ENCODE measurements at places on chromosomes 3 and 15.

- DNase-seq = no peak
These were observed 66.6 kb downstream of the KCNMB2 start for GRCh38 chr3:178602856-178603255.

GRCh38 chr3:32310918-32311839, 72.7 kb downstream of the CMTM8 start:
- no peak for DNase-seq

- DNase-seq = no peak
These were observed 336.5 kb upstream of the TGFBR2 start for GRCh38 chr3:30269751-30270445.

- DNase-seq = no peak
These were observed 1026.2 kb downstream of the PLOD2 start for GRCh38 chr3:145134738-145135137.

DNA sequence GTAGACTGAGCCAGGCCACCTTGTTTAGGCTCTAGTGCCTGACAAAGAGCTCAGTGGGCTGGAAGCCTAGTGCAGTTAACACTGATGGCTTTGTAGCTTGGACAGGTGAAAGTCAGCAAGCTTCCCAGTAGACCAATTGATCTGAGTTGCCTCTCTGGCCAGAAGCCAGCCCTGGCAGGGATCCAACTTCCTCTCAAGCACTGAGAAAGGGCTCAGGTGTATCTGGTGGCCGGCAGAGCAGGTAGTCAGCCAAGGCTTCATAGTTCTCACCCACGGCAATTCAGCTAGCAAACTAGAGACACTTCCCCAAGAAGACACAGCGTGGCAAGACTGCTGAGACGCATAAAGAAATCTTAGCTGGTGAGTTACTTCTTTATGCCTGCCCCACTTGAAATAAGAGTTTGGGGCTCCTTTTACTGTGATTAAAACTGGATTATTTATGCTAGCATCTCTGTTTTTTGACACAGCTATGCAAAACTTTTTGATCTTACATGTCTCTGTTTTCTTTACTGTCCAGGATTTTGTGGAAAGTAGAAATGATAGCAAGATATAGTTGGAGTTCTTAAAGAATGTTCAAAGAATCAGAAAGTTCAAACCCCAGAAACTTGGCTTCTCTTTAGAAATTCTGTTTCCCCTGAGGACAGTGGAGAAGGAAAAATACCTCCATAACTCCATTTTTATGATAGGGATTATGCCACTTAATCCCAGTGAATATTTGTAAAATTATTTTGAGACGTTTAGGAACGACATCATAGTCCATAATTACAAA, 8.4 kb upstream of the CA12 start:
- no peak for DNase-seq

DNA sequence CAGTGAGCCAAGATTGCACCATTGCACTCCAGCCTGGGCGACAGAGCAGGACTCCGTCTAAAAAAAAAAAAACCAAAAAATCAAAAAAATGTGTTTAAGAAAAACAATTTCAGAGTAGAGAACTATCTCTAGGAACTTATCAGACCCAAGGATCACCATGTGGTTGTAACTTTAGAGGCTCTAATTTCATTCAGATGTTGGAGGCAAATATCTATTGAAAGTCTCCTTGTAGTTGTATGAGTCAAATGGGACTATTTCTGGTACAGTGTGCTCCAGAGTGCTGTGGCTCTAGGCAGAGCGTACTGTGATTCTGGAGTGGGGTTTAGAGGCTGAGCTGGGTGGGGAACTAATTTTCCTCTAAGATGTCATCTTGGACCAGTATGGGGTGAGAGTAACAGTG, 398.7 kb downstream of the SHQ1 start:
- DNase-seq = no peak

DNA sequence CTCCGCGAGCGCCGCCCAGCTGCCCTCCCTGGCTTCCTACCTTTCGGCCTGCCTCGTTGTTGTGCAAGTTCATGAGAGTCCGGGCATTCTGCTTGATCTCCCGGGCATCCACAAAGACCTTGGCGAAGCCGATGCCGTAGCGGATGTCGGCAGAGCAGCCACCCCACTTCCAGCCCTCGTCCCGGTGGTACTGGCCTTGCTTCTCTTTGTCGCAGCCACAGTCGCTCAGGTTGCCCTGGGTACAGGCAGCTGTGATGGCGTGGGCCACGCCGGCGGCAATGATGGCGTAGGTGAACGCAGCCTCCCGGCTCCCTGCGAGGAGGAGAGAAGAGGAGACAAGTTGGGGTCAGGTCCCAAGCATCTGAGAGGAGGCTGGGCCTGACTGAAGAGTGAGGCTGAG, 25.4 kb downstream of the WNT7A start:
- DNase-seq = no peak

GRCh38 chr3:86973440-86973839, 17.5 kb downstream of the VGLL3 start:
- DNase-seq = no peak

DNA sequence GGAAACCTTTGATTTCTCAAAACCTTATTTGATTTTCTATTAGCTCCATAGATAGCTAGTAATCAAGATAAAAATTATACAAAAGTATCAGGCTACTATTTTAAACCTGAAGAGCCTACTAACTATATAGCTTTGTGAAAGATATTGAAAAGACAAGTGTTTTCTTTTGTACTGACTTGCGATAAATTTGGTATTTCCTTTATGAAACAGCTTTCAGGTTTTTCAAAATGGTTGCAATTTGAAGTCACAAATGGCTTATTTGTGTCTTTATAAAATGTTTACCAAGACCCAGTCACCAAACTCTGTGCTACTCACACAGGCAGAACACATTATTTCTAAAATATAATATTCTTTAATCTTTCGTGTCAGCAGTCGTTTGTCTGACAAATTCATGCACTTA, 167.5 kb upstream of the ALCAM start:
- DNase-seq = no peak

DNA sequence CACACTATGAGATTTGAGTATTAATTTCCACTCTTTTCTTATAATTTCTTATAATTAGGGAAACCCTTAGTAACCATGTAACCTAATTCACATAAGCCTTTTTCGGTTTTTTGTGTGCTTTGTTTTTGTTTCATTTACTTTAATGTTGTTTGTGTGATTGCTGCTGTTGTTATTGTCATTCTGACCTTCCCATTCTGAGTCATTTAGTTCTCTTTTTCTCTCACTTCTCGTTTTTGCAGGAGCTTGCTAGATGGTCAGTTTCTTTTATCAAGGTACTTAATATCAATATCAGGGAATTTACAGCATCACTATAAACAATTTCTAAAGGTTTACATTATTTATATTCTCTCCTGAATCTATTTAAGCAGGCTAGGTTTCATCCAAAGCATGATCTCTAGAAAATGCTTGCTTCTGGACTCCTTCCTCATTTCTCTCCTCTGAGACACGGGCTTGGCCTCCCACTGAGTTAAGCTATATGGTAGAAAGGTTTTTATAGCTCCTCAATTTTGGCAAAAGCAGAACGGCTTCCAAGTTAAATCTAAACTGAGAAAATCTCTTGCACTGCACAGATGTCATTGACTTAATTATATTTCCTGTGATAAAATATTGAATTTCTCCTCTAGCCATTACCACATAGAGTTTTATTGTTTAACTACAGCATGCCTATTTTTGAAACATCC, 534.2 kb downstream of the NSUN3 start:
- DNase-seq = no peak

DNA sequence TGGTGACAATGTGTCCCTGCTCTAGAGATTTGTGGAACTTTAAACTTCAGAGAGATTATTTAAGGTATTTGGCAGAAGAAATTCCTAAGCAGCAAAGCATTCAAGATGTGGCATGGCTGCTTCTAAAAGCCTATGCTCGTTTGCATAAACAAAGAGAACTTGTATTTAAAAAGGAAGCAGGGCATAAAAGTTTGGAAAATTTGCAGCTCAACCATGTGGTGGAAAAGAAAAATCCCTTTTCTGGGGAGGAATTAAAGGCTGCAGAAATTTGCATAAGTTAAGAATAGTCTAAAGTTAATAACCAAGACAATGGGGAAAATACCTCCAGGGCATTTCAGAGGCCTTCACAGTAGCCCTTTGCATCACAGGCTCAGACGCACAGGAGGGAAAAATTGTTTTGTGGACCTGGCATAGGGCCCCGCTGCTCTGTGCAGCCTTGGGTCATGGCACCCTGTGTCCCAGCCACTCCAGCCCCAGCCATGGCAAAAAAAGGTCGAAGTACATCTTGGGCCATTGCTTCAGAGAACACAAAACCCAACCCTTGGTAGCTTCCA, 1109.1 kb downstream of the OTOL1 start:
- no peak for DNase-seq

DNA sequence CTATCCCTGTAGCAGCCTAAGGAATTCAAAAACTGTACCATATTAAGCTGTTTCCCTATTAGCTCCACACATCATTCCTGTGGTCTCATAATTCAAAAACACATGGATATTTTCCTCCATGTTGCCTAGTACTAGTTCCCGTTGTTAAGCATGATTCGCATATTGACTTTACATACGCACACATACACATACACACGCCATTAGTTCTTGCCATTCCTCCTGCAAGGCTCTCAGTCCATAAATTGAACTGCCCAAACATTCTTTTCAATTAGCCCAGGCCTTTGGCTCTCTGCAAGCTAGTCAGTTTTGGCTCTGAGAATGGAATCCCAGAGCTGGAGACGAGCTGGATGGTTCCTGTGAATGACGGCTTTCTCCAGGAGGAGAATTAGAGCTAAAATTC, 57.2 kb upstream of the RAD18 start:
- no peak for DNase-seq

DNA sequence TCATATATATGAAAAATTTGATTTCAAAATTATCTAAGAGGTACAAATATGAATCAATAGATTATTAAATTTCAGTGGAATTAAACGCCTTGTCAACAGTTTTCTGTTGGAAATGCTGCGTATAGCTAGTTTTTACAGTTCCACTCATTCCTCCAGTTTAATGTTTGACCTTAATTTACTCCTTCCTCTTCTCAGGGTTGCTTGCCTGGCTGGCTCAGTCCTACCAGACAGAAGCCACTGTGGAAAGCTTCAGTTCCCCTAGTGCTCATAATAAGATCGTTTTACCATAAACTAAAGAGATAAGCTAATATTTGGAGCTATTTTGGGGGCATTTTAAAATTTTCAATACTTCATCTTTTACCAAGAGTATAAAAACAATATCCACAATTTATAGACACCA, 22.8 kb downstream of the EMC7 start:
- DNase-seq = no peak

DNA sequence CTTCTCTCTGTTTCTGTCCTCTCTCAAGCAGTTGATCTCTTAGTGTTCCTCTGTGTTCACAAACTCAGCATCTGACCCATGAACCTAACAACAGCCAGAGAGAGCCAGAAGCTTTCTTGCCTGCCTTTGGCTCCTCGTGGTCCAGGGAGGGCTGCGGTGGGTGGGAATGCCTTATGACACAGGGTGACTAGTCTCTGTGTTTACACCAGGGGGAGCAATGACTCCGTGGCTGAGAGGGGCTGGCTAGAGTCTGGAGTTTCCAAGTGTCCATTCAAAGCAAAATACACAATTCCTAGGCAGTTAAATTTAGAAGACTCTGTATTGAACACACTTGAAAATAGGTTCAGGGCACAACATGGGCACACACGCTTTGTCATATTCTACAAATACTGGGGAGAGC, 370.0 kb upstream of the FRG2C start:
- DNase-seq = no peak

DNA sequence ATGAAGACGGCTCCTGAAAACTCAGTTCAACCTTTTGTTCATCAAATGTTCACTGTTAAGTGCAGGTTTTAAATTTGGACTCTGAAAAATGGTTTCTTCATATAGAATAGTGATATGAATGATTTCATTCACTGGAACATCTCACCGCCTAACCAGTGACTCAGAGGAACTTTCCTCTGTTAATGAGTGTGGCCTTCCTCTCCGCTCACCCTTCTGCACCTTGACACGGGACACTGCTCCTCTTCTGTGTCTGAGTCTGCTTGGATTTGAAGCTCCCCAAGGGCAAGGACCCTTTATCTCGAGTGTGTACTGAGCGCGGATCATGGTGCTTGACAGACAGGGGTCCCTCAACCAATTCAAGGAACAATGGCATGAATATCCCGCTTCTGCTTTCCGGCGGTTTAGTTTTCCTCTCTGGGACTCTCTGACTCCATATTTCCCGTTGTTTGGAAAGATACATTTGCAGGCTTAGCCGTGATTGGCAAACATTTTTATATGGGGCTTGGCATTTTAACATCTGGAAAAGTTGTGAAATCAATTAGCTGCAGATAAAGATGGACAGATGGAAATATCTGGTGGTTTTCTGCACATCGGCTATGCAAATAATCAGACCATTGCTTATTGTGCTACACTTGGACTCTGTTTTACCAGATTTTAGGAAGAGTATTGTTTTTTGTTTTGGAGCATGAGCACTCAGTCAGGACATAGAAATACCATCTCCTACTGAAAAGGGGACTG, 20.9 kb downstream of the KBTBD8 start:
- DNase-seq = no peak

DNA sequence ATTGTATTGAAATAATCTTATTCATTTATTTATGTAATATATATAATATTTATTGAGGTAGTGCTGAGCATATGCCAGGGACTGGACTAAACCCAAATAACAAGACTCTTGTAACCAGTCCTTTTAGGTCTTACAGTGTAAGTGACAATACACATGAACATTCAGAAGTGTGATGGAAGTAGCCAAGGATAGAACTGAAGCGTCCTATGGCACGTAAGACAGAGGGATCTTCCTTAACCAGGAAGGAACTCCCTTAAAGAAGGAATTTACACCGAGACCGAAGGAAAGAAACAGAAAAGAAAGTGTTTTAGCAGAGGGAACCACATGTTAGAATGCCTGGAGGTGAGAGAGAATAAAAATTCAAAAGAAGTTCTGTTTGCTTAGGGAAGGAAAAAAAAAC, 23.6 kb upstream of the CLDN1 start:
- no peak for DNase-seq

DNA sequence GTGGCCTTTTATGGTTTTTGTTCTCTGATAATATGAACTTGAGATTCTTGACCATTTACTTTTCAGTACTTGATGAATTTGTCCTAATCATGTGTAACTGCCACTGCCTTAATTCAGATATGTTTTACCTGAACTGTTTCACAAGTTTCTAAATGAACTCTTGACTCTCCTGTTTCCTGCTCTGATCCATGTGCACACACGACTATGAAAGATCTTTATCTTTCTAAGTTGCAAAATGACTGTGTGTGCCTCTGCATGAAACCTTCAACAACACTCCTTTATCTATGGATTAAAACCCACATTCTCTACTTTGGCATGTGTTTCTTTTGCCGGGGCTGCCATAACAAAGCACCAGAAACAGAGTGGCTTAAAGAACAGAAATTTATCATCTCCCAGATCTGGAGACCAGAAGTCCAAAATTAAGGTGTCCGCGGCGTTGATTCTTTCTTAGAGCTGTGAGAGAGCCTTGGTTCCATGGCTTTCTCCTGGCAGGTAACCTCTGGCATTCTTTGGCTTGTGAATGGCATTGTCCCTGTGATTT, 275.0 kb downstream of the ADAMTSL3 start:
- DNase-seq = no peak

- DNase-seq = no peak
These were observed 142.4 kb downstream of the FAM43A start for GRCh38 chr3:194828116-194828515.

GRCh38 chr3:62723914-62724217, 151.3 kb downstream of the CADPS start:
- no peak for DNase-seq

All from stimulated activated CD8-positive, alpha-beta memory T cell treated with anti-CD3 and anti-CD28 coated beads, Interleukin-15, amount 100 ng/mL, for 4 hours (primary cell).